ENCODE measurements at places on chromosomes 6 and 20. TPM values are rescaled to one million over a fixed set of nuclear protein-coding genes. Genes with fewer than 3 reads are reported as not detected.

Gene CRISP2
- total RNA-seq, result 0.18 TPM

Gene LPA
- total RNA-seq, result 1.8 TPM

DNA sequence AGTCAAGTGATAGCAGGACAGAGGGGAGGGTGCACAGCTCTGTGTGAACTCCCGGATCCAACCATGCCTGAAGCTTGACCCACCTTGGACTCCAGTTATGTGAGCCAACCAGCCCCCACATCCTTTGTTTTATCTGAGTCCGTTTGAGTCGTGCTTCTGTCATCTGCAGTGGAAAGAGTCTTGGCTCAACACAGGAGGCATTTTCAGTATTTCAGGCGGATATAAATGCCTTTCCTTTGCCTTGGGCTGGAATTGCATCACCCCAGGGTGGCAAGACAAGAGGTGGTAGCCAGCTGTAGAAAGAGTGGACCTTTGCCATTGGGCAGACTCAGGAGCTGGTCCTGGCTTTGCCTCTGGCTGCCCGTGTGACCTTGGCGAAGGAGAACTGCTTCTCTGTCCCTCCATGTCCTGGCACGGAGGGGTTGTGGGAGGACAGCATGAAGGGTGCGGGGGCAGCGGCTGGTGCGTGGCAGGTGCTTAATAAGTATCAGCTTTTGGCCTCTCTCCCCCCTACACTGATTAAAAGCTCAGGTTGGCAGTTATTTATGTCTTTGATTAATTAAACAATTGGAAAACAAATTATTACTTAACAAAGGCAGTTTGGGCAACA is 42.6 kb upstream of the APCDD1L start:
- no peak overlapping the region for H3K4me3 ChIP-seq
- H3K27me3 ChIP-seq, result no peaks in the 10 kb centered on the region
- no peak overlapping the region for H3K27ac ChIP-seq
- DNase-seq, result no peak
- H3K36me3 ChIP-seq, result no peaks in the 10 kb centered on the region

DNA sequence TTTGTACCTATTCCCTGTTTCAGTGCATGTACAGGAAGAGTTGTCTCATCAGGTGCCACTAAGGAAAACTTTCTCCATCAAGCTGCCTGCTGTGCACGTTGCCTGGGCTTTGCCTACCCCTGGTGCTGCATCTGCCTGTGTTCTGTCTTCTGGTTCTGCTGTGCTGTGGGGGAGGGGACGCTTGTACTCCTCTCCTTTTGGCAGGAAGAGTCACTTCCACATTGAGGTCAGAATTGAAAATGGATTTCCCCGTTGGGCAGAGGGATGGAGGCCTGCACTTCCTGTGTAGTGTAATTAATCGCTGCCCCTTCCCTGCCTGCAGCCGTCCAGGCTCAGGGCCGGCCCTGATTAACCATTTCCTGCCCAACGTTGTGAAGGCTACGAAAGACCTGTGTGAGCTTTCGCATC is 153.3 kb downstream of the SCML4 start:
- no peak for DNase-seq
- no peaks in the 10 kb centered on the region for H3K4me1 ChIP-seq
- no peaks in the 10 kb centered on the region for H3K27me3 ChIP-seq
- H3K4me3 ChIP-seq, result no peak overlapping the region

- no peaks in the 10 kb centered on the region for H3K36me3 ChIP-seq
- H3K27ac ChIP-seq, result no peak overlapping the region
- H3K4me1 ChIP-seq, result no peaks in the 10 kb centered on the region
Observed at GRCh38 chr6:74145931-74146330, 449.9 kb downstream of the CD109 start.

GRCh38 chr6:170130771-170131241 is 160.1 kb downstream of the DLL1 start:
- no peaks in the 10 kb centered on the region for H3K4me1 ChIP-seq
- H3K27me3 ChIP-seq, result no peaks in the 10 kb centered on the region

DNA sequence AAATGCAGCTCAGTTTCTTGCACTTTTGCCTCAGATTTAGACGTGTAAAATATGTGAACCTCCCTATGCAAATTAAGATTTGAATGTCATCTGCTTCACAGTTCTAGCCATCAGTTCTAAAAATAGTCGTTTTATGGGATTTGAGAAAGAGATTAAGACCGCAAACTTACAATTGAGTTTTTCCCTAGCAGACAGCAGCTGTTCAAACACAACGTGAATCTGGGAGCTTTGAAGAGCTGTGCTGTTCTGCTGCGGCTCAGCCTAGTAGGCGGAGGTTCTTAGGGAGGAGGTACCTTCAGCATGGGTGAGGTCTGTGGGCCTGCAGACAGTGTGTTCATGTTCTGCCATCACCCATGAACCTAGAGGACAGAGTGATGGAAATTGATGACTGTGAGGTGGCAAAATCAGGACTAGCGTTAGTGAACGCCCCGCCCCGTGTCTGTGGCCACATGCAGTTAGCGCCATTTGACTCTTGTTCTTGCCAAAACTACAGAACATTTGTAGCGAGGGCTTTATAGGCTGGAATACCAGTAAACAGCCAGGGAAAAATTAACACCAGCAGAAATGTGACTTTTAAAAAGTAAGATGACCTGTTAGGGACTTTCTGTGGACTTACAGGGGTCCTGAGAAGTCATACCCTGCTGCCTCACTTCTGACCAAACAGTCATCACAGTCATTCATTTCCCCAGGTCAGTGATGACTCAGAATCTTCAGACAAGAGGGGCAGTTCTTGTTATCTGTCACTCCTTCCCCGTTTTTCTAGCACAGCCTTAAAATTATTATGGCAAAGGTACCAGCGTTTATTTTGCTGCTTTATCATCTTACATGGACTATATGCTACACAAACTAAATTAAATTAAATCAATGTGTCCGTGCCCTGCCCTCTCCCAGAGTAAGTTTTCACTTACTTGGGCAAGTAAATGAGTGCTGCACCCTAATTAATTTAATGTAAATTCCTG is 84.3 kb upstream of the TMEM181 start:
- peak; percentile 67 for DNase-seq
- H3K36me3 ChIP-seq, result no peaks in the 10 kb centered on the region
- H3K4me1 ChIP-seq, result peaks cover 6% of the 10 kb centered on the region
- H3K27me3 ChIP-seq, result no peaks in the 10 kb centered on the region
- peak overlapping the region; percentile 43 for H3K27ac ChIP-seq
- no peak overlapping the region for H3K4me3 ChIP-seq

GRCh38 chr6:53311586-53311935 is 37.2 kb downstream of the ELOVL5 start:
- no peaks in the 10 kb centered on the region for H3K27me3 ChIP-seq
- no peak overlapping the region for H3K27ac ChIP-seq
- no peak for DNase-seq
- no peaks in the 10 kb centered on the region for H3K36me3 ChIP-seq

- no peak overlapping the region for H3K27ac ChIP-seq
- H3K4me1 ChIP-seq, result no peaks in the 10 kb centered on the region
Observed at GRCh38 chr6:65557224-65557623, 149.8 kb downstream of the EYS start.

- no peak for DNase-seq
- H3K27ac ChIP-seq, result no peak overlapping the region
- H3K36me3 ChIP-seq, result no peaks in the 10 kb centered on the region
Observed at GRCh38 chr6:125477844-125478243, 176.1 kb upstream of the HDDC2 start.

GRCh38 chr6:16187176-16187575 is 51.2 kb upstream of the GMPR start:
- no peaks in the 10 kb centered on the region for H3K27me3 ChIP-seq
- DNase-seq, result no peak
- no peak overlapping the region for H3K4me3 ChIP-seq
- H3K27ac ChIP-seq, result no peak overlapping the region
- peaks cover 14% of the 10 kb centered on the region for H3K4me1 ChIP-seq

GRCh38 chr6:55450005-55450404 is 122.7 kb downstream of the GFRAL start:
- no peaks in the 10 kb centered on the region for H3K27me3 ChIP-seq
- H3K4me1 ChIP-seq, result no peaks in the 10 kb centered on the region
- no peaks in the 10 kb centered on the region for H3K36me3 ChIP-seq
- H3K4me3 ChIP-seq, result no peak overlapping the region
- no peak overlapping the region for H3K27ac ChIP-seq
